Uterine smooth muscle cell (primary cell): ENCODE measurements at places on chromosomes 12 and 14. TPM values are rescaled to one million over a fixed set of nuclear protein-coding genes. Genes with fewer than 3 reads are reported as not detected.

Gene TPH2
- under 0.01 TPM in 1 of 2 replicates, not detected in the other for total RNA-seq

Gene MAP1LC3B2
- 0.22 and 1.00 TPM in 2 replicates for total RNA-seq

Gene ADGRD1
- 0.11 and 1.1 TPM in 2 replicates for total RNA-seq

Gene DUSP16
- 10.2 and 11.7 TPM in 2 replicates for total RNA-seq

Gene GPR65
- not detected in 2 replicates for total RNA-seq

Gene VWF
- total RNA-seq: 1.3 and 1.9 TPM in 2 replicates
